ENCODE measurements at places on chromosomes 6 and 20.

DNA sequence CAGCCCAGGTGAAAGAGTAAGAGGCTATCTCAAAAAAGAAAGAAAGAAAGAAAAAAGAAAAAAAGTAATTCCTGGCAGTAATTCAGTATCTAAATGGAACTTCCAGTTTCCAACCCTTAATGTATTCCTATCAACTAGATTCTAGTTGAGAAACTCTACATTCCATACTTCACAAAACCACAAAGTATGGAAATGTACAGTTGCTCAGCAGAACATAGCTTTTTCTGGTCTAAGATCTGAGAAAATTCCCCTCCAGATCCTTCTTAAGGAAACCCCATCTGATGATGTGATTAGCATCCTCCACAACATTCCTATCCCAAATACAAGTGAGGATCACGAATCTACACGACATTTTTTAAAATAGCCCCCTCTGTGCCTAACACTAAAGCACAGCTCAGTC lies 3.6 kb downstream of the ARMH2 start:
- DNase-seq = no peak

GRCh38 chr6:71345476-71346333 lies 57.1 kb downstream of the OGFRL1 start:
- no peak for DNase-seq

- no peak for DNase-seq
Observed at GRCh38 chr6:132758689-132759088, 985 bp upstream of the VNN2 start.

DNA sequence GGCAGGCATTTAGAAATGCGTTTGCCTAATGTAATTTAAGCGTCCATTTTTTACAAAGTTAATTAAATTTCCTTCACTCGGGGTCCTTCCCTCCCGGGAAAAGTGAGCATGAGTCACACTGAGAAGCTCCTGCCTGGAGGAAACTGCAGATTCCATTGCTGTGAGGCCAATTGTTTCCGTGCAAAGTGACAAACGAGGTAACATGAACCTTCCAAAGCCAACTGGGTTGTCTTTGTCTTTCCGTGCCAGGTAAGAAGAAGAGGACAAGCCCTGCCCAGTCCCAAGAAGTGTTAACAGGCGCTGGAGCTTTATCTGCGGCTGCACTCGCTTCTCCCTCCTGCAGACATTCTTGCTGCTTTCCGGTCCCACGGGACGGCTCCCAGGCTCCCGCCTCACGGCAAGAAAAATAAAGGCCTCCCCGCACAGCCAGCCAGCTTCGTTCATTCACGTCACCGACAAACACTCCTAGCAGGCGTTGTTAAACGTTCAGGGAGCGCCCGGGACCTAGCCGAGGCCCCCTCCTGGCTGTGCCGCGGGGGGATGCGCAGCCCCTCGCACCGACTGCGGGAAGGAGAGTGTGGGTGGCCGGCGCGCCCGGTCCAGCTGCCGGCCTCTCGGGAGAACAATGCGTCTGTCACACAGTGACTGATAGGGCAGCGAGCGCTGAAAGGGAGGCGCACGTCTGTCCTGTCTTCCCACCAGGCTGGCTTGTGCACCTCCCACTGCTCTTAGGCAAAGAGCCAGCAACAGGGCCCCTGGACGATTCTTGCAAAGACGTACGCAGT lies 61.5 kb upstream of the HDDC2 start:
- no peak for DNase-seq

GRCh38 chr6:143205991-143206390 lies 145.3 kb downstream of the AIG1 start:
- DNase-seq = no peak

- no peak for DNase-seq
Observed at GRCh38 chr6:44381739-44382138, 5.8 kb upstream of the CDC5L start.
